ENCODE measurements at places on chromosomes 3 and 15.
A peak's percentile ranks its signal among the peaks of the same experiment; 100 is the strongest.

DNA sequence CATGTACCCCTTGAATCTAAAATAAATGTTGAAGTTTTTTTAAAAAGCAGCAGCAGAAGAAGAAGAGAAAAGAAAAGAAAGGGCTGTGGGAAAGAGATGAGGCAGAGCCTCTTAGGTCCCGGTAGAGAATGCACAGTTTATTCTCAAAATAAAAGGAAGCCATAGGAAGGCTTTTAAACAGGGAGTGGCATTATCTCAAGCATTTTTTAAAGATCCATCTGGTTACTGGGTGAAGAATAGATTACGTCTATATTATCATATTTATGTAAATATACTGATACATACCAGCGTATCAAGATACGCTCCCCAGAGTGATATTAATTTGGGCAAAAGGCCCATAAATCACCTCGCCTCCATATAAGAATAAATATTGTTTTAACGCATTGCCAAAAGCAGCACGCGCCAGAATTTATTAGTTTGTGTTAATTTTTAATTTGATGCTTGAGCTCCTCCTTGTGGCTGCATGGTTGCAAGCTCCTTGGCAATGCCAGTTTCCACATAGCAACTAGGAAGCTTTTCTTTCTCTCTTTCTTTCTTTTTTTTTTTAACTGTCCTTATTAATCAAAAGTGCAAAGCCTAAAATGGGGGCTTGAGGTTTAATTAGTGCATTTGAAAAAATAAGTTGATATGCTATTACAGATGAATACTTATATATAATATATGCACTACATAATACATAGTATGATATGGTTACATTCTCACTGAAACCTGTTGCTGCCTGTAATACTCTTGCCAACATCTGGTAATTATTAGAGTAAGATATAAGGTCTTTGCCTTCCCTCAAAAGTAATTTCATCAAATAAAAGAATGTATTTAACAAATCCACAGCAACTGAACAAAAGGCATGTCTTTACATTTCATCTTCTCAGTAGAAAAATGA lies 242.8 kb upstream of the UBE2E2 start:
- peak; percentile 44 for DNase-seq

GRCh38 chr3:280681-281080 lies 84.1 kb downstream of the CHL1 start:
- no peak for DNase-seq

DNA sequence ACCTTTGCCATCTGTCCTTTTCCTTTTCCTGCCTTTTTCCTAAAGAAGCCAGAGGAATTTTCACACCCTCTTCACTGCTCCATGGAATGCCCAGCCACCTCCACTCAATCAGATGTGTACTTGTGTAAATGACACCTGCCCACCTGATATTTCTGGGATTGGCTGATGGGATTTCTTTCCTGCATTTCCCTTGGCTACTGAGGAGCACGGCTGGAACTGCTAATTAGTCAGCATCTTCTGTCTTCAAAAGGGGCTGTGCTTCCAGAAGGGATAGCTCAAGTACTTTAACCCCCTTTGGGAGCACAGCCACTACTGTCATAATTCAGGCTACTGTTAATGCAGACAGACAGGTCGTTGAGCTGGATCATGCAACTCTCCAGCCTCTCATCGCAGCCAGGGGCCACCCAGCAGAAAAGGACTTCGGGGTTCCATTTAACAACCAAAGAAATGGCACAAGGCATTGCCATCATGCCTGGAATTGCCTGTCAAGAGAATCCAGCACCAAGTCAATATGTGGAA lies 38.6 kb downstream of the MGLL start:
- DNase-seq, result no peak

- DNase-seq, result no peak
Measured at GRCh38 chr3:4019501-4019900, 220.3 kb downstream of the LRRN1 start.

DNA sequence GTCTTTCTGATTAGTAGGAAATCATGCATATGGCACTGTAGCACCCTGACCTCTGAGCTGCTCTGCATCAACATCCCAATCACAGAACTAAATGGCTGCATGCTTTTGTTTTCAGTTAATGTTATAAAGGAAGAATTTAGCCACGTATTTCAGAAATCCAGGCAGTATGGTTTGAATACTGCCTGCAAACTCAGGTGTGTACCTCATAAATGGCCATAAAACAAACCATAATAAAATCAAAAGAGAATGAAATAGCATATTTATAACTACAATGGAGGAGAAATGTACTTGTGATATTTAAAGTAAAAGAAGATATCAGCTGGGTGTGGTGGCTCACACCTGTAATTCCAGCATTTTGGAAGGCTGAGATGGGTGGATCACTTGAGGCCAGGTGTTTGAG lies 94.5 kb downstream of the IL20RB start:
- no peak for DNase-seq

- DNase-seq, result peak; percentile 69
Measured at GRCh38 chr3:185253645-185254410, at the start of gene EHHADH. TSS of gene EHHADH (minus strand) at chr3:185254049. CDS start at chr3:185254022, 27 bp downstream.

DNA sequence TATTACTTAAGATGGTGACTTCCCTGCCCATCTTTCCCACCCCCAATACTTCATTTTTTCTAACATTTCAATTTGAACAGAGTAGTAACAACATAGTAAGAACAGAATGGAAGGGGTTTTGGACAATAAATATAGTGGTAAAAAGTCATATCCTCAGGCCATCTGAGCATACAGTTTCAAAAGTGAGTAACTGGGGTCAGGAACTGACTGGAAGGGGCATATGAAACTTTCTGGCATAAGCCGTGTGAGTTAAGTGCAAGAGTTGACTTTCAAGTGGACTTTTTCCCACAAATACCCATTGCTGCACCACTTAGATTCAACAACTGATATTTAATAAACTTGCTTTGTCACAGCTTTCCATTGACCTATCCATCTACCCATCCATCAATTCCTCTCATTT lies 153.5 kb upstream of the IL12A start:
- DNase-seq, result no peak

- no peak for DNase-seq
Measured at GRCh38 chr3:71659864-71660591, 65.2 kb downstream of the EIF4E3 start.

DNA sequence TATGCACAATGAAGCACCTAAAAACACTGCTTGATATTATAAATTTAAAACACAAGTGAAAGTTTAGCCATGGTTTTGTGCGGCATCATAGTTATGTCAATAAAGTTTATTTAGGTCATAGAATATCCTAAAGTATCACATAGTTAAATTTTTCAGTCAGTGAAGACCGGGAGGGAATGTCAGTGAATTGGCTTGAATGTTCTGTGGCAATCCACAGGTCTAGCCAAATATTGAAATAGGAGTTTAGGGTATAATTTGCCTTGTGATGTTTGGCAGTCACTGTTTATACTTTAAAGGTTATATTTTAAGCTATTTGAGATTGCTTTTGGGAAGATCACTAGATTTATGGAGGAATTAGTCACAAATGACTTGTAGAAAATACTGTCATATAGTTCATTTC lies 79.7 kb upstream of the FLNB start:
- no peak for DNase-seq

- no peak for DNase-seq
Measured at GRCh38 chr15:57460208-57460816, 84.0 kb downstream of the CGNL1 start.

GRCh38 chr15:35014241-35014640 lies 26.2 kb upstream of the ZNF770 start:
- no peak for DNase-seq

DNA sequence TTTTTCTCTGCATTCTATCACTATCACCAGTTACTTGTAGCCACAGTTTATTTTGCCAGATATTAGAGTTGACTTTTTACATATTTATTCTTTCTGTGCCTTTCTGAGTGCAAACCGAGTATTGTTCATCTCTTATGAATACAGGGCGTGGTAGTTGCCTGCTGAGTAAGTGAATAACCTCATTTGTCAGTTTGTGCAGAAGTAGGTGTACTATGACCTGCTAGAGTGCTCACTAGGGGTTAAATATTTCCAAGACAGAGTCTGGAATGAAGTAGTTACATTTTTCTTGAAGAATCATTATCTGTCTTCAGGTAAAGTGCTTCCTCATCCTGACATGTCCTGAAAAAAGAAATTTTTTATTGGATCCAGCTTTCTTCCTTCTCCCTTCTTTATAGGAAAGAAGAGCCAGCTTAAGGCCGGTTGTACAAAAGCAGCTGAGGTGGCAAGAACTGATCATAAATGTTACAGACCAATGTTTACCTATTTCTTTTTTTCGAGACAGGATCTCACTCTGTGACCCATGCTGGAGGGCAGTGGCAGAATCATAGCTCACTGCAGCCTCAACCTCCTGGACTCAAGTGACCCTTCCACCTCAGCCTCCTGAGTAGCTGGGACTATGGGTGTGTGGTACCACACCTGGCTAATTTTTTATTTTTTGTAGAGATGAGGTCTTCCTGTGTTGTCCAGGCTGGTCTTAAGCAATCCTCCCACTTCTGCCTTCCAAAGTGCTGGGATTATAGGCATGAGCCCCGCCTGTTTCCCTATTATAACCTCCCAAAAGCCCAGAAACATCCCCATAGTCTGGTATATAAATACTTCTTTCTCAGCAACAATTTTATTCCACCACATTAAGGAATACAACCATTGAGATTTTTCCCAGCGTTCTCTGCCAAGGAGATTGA lies 182.5 kb downstream of the TPRG1 start:
- DNase-seq, result no peak

DNA sequence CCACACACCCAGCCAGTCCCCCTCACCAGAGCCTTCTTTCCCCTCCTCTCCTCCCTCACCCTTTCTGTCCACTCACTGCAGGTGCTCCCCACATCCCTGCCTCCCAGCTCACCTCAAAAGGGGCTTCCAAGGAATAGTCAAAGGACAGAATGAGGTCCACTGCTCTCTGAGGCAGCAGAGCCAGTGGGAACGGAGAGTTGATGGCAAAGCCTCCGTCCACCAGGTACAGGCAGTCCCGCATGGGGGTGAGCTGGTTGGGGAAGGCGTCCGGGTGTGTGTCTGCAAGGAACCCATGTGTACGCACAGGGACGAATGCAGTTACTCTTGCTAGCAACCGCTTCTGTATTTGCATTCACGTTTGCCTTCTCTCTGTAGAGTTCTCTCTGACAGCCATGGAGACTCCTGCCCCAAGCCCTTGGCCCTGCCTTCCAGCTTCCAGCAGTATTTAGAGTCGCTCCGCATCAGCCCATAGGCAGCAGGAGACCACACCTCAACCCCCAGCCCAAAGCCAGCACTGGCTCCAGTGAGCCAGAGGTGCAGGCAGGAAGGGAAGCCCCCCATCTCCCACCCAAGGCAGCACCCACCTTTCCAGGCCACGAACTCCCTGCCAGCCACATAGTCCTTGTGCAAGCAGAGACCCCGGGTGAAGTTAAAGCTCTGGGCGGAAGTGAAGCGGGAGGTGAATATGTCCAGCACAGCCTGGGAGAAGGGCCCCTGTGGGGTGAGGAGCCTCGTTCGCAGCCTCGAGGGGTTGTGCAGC lies 12.4 kb downstream of the PLA2G4F start:
- DNase-seq, result no peak

- no peak for DNase-seq
Measured at GRCh38 chr3:13507570-13508339, 27.6 kb downstream of the HDAC11 start.

Data from right renal pelvis (tissue), 4 donors.